ENCODE measurements at places on chromosomes 5 and 9.

DNA sequence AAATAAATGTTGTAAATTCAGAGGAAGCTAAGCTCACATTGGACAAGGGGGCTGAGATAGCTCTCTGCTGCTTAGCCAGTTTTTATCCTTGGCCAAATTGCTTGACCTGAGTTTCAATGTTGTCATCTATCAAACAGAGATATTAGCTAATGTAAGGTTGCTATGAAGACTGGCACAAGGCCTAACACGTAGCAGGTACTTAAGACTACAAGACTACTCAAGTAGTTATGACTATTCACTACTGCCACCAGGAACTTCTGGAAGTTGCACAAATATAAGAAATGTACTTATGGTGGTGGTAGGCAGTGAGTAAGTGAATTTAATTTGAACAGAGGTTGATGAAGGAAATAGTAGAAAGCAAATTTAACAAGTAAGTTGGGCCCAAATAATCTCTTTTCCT, 17.4 kb upstream of the FYB1 start:
- no peak for DNase-seq

DNA sequence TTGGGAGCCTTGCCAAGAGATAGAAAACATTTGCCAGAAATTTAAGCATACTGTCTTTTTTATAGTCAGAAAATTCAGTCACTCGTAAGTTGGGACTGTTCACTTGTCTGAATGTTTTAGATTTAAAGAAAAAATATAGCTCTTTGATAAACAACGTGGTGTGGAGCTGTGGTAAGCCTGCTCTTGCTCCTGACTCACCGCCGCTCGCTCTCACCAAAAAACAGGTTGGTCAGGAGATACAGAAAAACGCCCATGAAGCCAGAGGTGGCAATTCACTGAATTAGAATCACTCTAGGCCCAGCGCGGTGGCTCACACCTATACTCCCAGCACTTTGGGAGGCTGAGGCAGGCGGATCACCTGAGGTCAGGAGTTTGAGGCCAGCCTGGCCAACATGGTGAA, 6.2 kb downstream of the LNPEP start:
- DNase-seq = no peak

GRCh38 chr5:53590759-53591158, 30.3 kb downstream of the NDUFS4 start:
- no peak for DNase-seq

DNA sequence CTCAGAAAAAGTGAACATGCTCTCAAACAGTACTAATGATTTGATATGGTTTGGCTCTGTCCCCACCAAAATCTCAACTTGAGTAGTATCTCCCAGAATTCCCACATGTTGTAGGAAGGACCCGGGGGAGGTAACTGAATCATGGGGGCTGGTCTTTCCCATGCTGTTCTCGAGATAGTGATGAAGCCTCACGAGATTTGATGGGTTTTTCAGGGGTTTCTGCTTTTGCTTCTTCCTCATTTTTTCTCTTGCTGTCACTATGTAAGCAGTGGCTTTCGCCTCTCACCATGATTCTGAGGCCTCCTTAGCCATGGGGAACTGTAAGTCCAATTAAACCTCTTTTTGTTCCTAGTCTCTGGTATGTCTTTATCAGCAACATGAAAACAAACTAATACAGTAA, 401.3 kb downstream of the BNC2 start:
- no peak for DNase-seq

DNA sequence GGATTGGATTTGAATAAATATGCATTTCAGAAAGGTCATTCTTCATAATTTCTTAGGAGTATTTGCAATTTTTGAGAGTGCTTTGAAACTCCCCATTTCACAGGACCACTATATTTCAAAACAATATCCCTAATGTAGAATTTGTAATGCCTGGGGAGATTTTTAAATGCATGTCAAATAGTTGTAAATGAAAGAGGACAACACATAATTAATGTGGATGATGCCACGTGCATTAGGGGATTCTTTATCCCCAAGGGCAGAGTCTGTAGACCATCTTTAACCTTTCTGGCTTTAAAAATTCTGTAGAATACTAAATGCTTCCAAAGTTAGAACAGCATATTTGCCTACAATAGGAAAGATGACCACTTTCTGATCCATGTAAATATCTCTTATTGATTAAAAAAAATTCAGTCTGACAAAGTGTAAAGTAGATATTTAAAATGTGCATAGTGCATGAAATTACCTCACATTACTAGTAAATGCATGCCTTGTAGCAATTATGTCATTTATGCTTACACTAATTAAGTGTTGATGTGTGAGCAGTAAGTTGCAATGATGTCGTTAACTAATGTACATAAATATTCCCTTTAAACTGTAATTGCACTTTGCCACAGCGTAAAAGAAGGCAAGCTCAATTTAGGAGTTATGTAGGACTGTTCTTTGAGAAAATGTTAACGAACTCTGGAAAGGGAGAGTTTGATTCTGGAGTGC, 416.1 kb downstream of the PSAT1 start:
- DNase-seq = no peak

DNA sequence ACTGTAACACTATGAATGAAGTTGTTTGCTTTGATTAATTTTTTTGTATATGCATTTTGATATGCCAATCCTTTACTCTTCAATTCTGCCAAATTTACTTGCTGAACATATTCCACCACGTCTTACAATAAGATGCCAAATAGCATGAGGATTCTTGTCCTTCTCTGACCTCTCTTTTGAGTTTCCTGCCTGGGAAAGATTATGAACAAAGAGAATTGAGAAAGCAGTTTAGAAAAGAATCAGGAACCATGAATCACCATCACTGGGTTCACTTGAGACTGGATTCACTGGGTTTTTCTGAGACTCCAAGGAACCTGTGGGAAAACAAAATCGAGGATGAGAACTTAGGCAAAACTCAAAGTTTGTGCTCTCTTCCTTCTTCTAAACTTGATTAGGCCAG, 256.5 kb downstream of the CETN3 start:
- no peak for DNase-seq

GRCh38 chr5:121378046-121378445, 473.6 kb upstream of the FTMT start:
- DNase-seq = no peak

DNA sequence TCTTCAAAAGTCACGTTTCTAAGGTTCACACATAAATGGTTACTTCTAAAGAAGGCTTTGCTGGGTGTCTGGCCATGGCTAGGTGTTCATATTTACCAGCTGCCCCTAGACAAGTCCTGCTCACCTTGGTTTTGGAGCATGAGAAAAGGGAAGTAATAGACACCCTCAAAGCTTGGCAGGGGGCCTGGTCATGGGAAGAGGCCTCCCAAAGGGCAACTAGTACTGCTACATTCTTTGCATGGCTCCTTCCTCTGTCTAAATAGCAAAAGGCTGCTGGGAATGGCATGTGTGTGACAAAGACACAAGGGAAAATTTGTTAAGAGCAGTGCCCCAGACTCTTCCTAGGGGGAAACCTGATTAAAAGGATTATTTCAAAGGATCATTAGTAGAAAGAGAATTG, 93.4 kb downstream of the NRG2 start:
- no peak for DNase-seq

DNA sequence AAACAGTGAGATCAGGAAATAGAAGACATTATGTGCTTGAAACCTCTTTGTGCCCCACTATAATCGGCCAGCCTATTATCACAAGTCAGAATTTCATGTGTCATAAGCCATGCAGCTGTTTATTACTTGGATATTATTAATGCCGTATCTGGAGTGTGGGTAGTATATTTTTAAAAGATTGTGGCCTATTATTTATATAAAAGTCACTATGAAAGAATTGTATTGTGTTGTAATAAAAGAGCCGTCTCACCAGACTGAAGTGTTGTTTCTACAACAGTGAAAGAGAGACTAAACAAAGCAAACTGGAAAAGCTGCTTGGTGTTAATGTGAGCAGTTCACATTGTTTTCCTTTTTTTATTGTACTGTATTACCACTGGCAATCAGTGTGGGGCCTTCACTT, 449.1 kb downstream of the PSAT1 start:
- DNase-seq = peak; percentile 91

GRCh38 chr9:115593587-115594091, 475.7 kb upstream of the TNC start:
- peak; percentile 45 for DNase-seq

GRCh38 chr5:39700523-39700922, 275.7 kb upstream of the DAB2 start:
- no peak for DNase-seq

DNA sequence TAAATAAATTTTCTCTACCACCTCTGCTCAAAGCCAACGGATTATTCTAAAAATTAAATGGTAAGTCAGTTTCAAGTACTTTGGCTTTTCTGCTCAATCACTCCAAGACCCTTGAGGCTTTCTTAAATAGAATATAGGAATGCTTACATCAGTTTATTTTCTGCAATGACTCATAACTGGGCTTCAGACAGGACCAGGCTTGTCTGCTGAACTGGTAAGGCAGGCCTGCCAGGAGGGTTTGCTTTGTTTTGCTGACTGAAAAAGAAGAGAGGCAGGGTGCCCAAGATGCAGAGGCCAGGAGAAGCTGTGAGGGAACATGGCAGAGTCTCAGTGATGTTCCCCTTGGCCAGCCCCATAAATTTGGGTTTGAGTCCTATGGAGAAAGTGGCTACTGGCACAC, 60.3 kb upstream of the EPB41L4A start:
- DNase-seq = peak; percentile 3

- DNase-seq = no peak
These were observed 30.9 kb upstream of the OLFM1 start for GRCh38 chr9:135056541-135056940.

DNA sequence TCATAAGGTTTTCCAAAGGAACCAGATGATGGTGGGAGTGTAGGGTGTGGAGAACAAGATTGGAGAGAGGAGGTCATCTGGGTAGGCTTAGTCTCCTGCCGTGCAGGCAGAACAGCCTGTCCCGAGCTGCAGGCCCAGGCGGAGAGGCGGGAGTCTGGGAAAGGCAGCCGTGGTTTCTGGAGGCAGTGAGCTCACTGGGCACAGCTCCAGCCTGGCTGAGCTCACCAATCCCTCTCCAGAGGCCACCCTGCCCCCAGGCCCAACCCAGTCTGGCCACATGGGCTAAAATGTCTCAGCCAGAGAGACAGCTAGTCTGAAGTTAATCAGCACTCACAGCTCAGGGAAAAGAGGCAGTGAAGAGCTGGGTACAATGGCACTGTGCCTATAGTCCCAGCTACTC, 12.3 kb downstream of the P4HA2 start:
- DNase-seq = no peak

DNA sequence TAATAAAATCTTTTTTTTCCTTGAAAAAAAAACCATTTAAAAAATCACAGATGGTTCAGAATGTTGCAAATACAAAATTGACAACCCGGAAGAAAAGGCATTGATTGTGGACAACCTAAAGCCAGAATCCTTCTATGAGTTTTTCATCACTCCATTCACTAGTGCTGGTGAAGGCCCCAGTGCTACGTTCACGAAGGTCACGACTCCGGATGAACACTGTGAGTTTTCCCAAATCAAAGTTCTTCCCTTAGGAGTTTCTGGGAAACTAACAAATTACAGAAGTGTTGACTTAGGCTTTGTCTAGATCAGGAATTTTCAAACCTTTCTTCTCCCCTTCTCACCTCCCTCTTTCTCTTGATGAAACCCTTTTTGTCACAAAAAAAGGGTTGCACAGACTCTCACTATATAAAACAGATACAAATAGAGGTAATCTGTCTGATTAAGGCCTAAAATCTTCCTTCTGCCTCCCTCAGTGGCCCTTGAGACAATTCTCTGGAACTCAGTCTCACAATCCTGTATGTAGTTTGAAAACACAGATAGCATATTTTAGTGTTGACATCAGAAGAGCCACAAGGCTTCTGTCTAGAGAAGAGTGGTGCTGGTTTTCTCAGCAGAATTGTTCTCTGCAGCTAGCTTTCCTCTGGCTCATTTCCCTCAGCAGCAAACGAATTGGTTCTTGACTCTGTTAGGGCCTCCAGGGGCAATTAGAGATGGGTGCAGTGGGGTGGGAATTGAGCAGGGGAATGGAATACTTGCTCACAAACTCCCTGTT, 79.5 kb downstream of the OSMR start:
- no peak for DNase-seq

DNA sequence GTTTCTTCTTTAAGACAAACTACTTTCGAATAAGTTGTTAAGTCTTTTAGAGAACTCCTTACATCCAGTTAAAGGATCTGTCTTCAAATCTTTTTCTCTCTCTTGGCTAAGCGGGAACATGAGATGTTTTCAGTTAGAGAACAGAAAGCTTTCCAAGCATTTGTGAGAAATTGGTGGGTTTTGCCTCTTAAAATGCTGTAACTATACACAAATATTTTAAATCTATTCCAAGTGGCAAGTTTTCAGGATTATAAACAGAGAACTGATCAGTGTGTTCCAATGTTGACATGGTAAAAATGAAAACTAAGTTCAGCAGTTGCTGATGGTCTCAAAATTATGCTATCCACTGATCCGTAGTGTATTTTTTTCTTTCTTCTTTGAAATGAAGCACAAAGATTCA, 100.4 kb downstream of the EBF1 start:
- no peak for DNase-seq

GRCh38 chr5:154248691-154249090, 58.2 kb downstream of the GALNT10 start:
- DNase-seq = no peak

DNA sequence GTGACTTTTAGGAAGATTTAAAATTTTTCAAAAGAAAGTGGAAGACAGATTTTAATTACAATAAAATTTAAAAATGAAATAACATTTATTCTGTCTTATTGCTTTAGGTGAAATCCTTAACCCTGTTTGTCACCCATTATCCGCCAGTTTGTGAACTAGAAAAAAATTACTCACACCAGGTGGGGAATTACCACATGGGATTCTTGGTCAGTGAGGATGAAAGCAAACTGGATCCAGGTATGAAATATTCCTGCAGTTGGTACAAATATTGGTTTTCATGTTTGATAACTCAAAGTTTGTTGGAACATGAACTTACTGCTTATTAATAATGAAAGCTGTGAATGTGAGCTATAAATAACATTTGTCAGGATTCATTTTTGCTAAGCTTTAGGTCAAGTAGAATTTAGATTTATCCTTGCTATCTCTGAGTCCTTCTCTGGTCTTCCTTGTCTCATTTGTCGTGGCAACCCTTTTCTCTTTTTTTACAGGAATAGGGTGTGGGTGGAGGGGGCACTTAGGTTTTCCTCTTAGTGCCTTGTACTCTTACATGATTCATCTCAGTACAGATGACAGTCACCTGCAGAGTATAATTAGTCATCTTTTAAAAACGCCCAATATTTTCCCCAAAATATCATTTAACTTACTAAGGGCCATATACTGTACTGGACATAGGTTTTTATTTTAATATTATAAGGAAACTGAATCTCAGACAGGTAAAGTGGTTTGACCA, 95.3 kb upstream of the RASGRF2 start:
- no peak for DNase-seq

GRCh38 chr5:29518176-29518575, 1675.3 kb upstream of the CDH6 start:
- DNase-seq = no peak
